ENCODE measurements at places on chromosomes 2 and 18.

- DNase-seq = no peak
These were observed 23.0 kb upstream of the ACKR3 start for GRCh38 chr2:236546561-236547002.

- DNase-seq = no peak
These were observed 10.9 kb downstream of the DSC2 start for GRCh38 chr18:31091350-31091749.

DNA sequence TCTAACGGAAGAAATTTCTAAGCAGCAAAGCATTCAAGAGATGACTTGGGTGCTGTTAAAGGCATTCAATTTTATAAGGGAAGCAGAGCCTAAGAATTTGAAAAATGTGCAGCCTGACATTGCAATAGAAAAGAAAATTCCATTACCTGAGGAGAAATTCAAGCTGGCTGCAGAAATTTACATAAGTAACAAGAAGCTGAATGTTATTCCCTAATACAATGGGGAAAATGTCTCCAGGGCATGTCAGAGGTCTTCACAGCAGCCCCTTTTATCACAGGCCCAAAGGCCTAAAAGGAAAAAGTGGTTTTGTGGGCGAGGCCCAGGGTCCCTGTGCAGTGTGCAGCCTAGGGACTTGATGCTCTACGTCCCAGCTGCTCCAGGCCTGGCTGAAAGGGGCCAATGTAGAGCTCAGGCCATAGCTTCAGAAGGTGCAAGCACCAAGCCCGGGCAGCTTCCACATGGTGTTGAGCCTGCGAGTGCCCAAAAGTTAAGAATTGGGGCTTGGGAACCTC is 306.7 kb downstream of the RDH14 start:
- no peak for DNase-seq

GRCh38 chr18:70044632-70045031 is 97.0 kb upstream of the CD226 start:
- no peak for DNase-seq

GRCh38 chr2:222410534-222410933 is 13.8 kb upstream of the SGPP2 start:
- no peak for DNase-seq

- no peak for DNase-seq
These were observed 35.7 kb downstream of the ATP8B1 start for GRCh38 chr18:57767259-57768050.

GRCh38 chr2:98465456-98466226 is 21.0 kb downstream of the INPP4A start:
- DNase-seq = peak; percentile 90

- DNase-seq = no peak
These were observed 14.8 kb downstream of the SLC16A14 start for GRCh38 chr2:230053753-230054478.

DNA sequence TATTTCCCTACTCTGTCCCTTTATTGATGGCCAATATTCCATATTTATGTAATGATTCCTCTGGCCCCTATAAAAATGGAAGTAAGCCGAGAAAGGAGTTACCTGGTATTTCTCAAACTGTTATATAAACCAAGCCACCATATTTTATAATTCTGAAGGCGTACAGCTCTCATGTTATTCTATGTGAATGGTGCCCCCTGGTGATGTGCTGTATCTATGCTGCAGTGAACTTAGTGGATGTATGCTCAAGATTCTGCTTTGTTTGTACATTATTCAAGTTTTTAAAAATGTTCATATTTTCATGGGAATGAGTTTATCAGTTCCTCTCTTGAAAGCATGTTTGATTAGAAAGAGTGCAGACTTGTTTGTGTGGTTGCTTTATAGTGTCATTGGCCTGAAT is 194.5 kb upstream of the LRRTM1 start:
- DNase-seq = no peak

- DNase-seq = no peak
These were observed 83.4 kb downstream of the PDK1 start for GRCh38 chr2:172639256-172639655.

DNA sequence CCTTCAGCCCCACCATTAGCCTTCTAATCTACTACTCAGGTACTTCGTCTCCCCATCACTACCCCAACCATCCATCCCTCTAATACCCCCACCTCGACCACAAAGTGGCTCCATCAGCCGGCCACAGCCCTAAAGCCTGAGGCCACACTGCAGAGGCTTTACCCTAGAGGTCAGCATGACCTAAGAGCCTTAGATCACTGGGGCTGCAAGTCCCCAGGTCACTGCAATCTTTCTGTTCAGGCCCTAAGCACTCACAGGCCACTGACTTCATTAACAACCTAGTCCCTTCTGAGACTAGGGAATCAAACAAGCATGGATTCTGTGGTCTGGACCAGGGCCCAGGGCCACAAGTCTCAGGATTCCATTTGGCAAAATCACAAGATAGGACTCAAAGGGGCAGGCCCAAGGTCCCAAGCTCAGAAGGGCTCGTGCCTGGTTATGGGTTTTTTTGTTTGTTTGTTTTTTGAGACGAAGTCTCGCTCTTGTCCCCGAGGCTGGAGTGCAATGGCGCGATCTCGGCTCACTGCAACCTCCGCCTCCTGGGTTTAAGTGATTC is 37.0 kb upstream of the PKDCC start:
- DNase-seq = no peak

DNA sequence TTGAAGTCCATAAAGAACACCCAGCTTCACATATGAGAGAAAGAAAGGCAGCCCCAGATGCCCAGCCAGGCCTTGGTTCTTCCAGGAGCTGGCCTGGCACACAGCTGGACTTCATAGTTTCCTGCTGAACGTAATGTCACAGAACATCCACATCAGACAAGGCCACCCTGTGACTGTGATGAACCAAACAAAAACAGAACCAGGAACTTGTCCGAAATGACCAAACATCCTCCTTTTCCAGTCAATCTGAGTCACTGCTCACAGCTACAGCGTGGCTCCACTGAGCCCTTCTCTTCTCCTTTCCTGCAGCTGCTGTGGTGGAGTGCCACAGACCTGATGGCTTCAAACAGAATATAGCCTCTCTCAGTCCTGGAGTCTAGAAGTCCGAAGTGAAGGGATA is 45.4 kb upstream of the PAPOLG start:
- no peak for DNase-seq

DNA sequence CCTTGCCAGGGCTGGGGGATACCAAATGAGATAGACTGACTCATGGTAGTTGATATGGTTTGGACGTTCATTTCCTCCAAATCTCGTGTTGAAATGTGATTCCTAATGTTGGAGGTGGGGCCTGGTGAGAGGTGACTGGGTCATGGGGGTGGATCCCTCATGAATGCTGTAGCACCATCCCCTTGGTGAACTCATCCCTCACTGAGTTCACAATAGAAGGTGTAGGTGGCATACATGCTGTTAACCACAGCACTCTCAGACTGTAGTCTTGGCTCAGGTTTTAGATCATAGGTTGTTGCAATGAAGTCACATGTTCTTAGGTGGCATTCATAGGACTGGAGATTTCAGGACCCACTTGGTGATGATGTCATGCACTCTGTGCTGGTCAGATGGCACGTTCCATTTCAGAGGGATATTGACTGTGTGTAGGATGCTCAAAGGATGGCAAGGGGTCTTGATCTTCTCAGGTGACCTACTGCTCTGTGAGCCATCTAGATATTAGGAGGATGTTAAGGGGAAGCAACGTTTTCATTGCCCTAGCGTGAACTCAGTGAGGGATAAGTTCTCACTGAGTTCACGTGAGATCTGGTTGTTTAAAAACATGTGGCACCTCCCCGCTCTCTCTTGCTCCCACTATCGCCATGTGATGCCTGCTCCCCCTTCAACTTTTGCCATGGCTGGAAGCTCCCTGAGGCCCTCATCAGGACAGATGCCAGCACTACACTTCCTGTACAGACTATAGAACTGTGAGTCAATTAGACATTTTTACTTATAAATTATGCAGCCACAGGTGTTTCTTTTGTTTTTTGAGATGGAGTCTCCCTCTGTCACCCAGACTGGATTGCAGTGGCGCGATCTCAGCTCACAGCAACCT is 73.8 kb upstream of the ACAA2 start:
- DNase-seq = no peak

DNA sequence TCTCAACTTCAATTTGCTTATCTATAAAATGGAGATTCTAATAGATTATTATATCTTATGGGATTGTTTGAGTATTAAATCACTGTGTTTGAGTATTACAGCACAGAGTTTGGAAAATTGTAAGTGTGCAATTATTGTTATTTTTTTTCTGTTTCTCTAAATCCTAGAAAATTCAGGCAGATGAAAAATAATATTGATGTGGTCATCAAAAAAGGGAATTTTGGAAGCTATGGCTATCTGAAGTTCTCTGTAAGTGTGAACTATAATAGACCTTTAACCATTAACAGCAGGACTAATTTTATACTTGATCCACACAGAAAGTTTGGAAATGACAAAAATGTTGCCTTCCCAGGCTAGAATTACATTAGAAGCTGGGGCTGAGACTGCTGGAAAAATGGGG is 393.2 kb downstream of the SUCLG1 start:
- DNase-seq = no peak

DNA sequence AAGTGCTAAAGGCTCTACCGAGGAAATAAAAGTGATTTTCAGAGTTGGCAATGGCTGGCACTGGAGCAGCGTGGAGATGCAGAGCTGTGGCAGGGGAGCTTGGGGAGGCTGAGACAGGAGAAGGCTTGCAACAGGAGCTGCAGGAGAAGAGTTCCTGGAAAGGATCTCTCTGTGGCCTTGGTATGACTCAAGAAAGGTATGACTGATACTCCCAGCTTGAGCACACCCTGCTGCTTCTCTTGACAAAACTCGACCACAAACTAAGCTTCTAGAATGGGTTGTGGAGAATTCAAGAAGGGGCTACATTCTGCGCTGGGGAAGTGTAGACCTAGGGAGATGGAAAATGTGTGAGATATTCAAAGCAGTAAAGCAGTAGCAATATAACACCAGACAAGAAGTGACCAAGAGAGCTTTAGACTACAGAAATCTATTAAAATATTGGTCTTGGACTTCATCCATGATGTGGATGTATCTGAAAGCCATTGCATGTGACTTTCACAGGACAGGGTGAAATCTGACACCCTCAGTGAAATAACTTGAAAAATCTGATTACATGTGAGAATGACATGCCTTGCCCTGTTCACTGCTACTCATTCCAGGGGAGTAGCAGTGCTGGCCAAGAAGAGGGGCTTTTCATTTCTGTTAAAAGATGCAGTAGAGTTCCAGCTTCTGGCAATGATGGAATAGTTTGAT is 41.5 kb downstream of the SUCLG1 start:
- DNase-seq = no peak

All from posterior vena cava (tissue), 2 donors.